ENCODE measurements at places on chromosomes 13 and 19. TPM values are rescaled to one million over a fixed set of nuclear protein-coding genes. Genes with fewer than 3 reads are reported as not detected.

- H3K27ac ChIP-seq: no peak overlapping the region
- H3K27me3 ChIP-seq: peaks cover 3% of the 10 kb centered on the region
- H3K36me3 ChIP-seq: no peaks in the 10 kb centered on the region
- no peak for DNase-seq
- no peak overlapping the region for H3K4me3 ChIP-seq
Observed at GRCh38 chr19:5889288-5889971, 14.2 kb downstream of the NDUFA11 start.

DNA sequence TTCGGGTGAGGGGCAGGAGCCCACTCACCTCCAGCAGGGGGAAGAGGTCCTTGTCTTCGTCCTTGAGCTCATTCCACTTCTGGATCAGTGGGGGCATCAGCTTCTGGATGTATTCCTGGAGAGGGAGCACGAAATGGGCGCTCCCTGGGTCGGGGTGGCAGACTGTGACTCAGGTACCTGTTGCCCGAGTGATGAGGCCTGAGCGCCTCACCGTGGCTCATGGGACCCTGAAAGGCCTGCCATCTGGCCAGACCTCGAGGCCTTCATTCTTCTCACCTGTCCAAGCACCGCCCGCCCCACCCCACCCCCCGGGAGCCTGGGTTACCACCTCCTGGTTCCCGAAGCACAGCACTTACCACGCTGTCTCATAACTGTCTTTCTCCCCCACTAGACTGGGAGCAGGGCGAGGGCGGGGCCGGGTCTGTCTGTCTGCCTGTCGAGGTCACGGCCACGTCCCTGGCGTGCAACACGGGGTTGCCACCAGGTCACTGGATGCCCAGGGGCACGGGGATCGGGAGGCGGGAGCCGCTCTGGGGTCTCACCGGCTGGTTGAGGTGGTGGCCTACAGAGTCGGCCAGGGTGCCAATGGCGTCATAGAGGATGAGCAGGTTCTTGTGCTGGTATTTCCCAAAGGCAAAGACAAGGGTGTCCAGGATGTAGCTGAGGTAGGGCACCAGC, 9.4 kb upstream of the FBXW9 start:
- H3K36me3 ChIP-seq: peaks cover 51% of the 10 kb centered on the region
- no peak for DNase-seq
- H3K4me1 ChIP-seq: no peaks in the 10 kb centered on the region
- no peak overlapping the region for H3K4me3 ChIP-seq
- peak overlapping the region; percentile 26 for H3K27ac ChIP-seq
- H3K27me3 ChIP-seq: no peaks in the 10 kb centered on the region

GRCh38 chr13:111791131-111791530, 275.8 kb upstream of the SOX1 start:
- H3K4me3 ChIP-seq: no peak overlapping the region
- H3K27me3 ChIP-seq: no peaks in the 10 kb centered on the region
- no peak overlapping the region for H3K27ac ChIP-seq
- no peak for DNase-seq

DNA sequence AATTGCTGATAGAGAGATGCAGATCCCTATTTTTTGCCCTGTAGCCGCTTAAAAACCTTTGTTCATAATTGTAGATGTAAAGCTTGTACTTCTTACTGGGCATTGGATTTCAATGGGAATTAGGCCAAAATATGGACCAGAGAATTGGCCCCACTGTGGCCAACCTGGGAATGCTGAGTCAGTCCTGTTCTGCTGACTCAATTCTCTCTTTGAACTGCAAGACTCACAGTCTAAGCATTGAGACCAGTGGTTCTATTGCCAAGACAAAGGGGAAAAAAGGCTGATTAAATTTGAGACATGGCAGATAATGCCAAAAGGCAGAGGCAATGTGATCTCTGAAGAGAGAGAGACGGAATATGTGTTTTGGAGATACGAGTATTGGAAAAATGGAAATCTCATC, 72.5 kb upstream of the UBL3 start:
- no peaks in the 10 kb centered on the region for H3K36me3 ChIP-seq
- peaks cover 33% of the 10 kb centered on the region for H3K4me1 ChIP-seq
- no peak overlapping the region for H3K27ac ChIP-seq
- H3K4me3 ChIP-seq: no peak overlapping the region
- DNase-seq: no peak

GRCh38 chr13:90008707-90009149, 1338.8 kb upstream of the MIR17HG start:
- no peak overlapping the region for H3K4me3 ChIP-seq
- no peaks in the 10 kb centered on the region for H3K36me3 ChIP-seq
- no peaks in the 10 kb centered on the region for H3K4me1 ChIP-seq
- no peaks in the 10 kb centered on the region for H3K27me3 ChIP-seq
- H3K27ac ChIP-seq: no peak overlapping the region

GRCh38 chr19:5289060-5289990, 51.3 kb downstream of the PTPRS start:
- no peaks in the 10 kb centered on the region for H3K4me1 ChIP-seq
- H3K27ac ChIP-seq: no peak overlapping the region
- DNase-seq: no peak

- no peaks in the 10 kb centered on the region for H3K27me3 ChIP-seq
- H3K36me3 ChIP-seq: no peaks in the 10 kb centered on the region
- no peaks in the 10 kb centered on the region for H3K4me1 ChIP-seq
- DNase-seq: no peak
- H3K27ac ChIP-seq: no peak overlapping the region
- no peak overlapping the region for H3K4me3 ChIP-seq
Observed at GRCh38 chr13:34730961-34731360, 211.1 kb upstream of the NBEA start.

DNA sequence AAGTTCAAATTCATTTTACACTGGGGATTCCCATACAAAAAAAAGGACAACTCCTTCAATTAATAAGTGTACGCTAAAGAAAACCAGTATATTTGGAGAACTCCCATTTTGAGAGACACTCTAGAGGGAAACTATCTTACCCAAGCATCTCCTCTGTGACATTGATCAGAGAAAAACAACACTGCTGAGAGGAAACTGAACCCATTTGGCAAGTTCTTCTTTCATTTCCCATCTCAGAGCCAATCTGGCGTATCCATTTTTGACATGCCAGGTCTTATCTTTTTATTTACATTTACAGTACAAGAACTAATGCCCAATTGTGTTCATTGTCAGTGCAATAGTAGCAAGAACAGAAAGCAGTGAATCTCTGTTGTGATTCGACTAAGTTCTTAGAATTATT, 30.1 kb downstream of the LIG4 start:
- peaks cover 10% of the 10 kb centered on the region for H3K27me3 ChIP-seq
- no peak overlapping the region for H3K4me3 ChIP-seq
- DNase-seq: no peak
- H3K4me1 ChIP-seq: no peaks in the 10 kb centered on the region

- no peaks in the 10 kb centered on the region for H3K4me1 ChIP-seq
- H3K36me3 ChIP-seq: no peaks in the 10 kb centered on the region
- H3K27me3 ChIP-seq: no peaks in the 10 kb centered on the region
- no peak overlapping the region for H3K4me3 ChIP-seq
Observed at GRCh38 chr13:62251734-62252133, 836.1 kb upstream of the PCDH20 start.

Gene ZNF491
- total RNA-seq: 1.7 TPM

Gene FXYD1
- total RNA-seq: not detected

Gene OR10H3
- not detected for total RNA-seq
